ENCODE measurements at places on chromosomes 11 and 22.

DNA sequence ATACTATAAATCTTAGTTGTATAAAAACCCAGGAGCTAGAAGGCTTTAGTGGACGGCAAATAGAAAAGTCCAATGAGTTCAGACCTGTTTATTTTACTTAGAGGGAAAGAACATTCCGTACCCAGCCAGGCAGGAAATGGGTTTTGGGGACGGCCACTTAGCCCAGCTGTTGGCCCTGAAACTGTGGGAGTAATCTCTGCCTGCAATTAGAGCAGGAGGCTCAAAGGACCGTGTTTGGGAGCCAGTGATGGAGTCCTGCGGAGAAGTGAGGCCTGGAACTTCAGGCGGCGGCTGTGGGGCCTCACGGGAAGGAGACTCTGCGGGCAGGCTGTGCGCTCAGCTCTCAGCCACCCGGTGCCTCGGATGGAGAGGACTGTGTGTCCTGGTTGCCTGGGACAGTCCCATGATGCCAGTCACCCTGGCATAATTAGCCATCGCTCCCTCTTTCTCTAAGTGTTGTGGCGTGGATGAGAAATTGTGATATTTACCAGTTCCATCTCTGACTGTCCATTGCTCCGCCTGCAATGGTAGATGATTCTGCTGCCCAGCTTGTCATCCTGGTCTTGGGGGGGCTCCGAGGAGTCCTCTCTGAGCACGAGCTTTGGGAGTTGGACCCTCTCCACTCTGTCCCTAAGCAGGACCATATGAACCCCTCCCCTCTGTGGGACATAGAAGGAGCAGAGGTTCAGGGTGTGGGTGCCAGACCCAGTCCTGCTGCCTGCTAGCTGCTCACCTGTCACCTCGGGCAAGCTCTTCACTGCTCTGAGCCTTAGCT lies 530.3 kb downstream of the TBC1D22A start:
- DNase-seq, result no peak

- no peak for DNase-seq
These were observed 59.5 kb downstream of the CDKN1C start for GRCh38 chr11:2825889-2826678.

DNA sequence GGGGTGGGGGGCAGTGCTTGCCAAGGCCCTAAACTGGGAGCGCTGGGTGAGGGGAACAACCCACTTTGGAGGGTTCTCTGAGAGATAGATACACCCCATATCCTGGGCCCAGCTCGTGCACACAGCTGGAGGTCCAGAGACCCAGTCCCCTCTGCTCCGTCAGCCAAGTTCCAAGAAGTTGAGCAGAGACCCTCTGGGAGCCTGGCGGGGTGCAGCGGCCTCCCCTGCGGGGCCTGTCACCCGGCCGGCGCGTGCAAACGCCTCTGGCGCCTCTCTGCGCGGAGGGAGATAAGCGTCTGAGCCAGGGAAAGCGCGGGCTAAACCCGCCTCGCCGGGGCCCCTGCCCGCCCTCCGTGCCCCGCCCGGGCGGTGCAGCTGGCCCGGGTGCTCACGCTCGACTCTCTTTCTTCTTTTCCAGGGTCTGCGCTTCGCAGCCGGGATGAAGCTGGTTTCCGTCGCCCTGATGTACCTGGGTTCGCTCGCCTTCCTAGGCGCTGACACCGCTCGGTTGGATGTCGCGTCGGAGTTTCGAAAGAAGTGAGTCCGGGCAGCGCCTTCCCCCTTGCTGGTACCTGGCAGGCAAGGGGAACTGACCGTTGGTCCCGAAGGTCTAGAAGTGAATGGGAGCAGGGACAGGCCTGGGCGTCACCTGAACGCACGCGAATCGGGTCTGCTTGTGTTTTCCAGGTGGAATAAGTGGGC lies 540 bp downstream of the ADM start:
- no peak for DNase-seq

GRCh38 chr11:129372609-129373488 lies 2.8 kb upstream of the BARX2 start:
- no peak for DNase-seq

DNA sequence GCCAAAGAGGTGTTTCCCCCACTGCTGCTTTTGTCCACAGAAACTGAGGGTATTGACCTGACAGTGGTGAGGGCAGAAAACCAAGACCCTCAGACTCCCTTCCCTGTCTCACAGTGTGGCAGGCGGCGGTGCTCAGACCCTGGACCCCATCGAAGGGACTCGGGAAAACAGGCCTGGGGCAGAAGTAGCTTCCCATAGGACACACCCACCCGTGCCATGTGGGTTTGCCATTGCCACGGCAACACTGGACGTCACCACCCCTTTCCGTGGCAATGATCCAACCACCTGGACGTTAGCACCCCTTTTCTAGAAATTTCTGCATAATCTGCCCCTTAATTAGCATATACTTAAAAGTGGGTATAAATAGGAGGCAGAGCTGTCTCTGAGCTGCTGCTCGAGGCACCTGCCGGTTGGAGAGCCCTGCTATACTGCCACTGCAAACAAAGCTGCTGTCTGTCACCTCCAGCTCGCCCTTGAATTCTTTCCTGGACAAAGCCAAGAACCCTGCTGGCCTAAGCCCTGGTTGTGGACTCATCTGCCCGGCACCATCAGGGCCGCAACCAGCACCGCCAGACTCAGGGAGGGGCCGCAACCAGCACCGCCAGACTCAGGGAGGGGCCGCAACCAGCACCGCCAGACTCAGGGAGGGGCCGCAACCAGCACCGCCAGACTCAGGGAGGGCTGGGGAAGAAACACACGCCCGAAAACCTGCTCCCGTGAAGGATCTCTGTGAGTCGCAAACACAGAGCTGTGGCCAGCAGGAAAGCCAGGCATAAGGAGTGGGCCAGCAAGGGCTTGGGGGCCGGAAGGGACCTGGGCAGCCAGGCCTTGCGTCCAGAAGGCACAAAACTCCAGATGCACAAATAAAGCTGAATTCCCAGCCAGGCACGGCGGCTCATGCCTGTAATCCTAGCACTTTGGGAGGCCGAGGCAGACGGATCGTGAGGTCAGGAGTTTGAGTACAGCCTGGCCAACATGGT lies 10.4 kb downstream of the MLC1 start:
- no peak for DNase-seq

DNA sequence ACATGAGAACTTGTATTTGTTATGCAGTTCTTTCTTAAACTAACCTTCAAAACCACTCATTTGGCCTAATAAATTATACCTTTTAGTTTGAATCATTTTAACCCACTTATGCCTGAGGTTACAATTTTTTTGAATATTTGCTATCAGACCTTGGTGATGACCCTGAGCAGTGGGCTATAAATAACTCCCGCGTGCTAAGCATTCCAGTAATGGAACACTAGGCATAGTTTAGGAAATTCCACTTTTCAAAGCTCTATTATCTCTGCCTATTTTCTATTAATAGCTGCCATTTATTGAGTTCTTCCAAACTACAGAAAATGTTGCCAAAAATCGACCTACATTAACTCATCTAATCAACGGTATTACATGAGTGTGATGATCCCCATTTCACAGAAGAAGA lies 993.4 kb upstream of the FAT3 start:
- DNase-seq, result no peak

DNA sequence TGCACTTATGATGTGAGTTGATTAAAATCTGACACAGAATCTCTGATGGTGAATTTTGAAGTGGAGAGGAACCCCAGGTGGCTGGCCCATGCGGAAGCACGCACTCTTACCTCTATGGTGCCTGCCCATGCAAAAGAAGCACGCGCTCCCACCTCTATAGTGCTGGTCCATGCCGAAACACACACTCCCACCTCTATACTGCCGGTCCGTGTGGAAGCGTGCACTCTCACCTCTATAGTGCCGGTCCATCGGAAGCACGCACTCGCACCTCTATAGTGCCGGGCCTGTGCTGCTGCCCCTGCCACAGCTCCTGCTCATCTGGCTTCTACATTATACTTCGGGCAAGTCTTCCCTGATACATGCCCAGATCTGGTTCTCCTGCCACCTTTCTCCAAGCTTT lies 36.8 kb upstream of the SLC25A1 start:
- no peak for DNase-seq

GRCh38 chr22:43077121-43077877 lies 11.9 kb downstream of the TTLL1 start:
- no peak for DNase-seq

GRCh38 chr11:82527081-82527584 lies 206.5 kb downstream of the FAM181B start:
- DNase-seq, result no peak

GRCh38 chr22:38272373-38273134 lies at the start of gene TMEM184B:
TMEM184B (minus strand) TSS chr22:38273010; CDS start chr22:38247961, 25,049 bp downstream.
- peak; percentile 89 for DNase-seq

DNA sequence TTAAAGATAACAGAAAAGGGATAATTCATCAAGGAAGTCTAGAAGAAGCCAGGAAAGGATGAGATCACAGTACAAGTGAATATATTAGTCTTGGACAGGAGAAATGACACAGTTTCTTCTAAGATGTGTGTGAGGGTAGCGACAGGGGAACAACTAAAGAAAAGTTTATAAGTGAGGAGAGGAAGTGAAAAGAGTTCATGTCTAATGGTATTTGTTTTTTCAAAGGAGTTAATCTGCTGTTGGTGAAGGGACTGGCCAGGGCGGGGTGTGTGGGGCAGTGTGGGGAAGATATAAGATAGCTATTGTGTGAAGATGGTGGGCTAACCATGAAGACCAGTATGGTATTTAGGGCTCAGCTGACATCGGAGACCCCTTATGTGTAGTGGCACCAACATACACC lies 7.6 kb upstream of the PPFIBP2 start:
- DNase-seq, result no peak

DNA sequence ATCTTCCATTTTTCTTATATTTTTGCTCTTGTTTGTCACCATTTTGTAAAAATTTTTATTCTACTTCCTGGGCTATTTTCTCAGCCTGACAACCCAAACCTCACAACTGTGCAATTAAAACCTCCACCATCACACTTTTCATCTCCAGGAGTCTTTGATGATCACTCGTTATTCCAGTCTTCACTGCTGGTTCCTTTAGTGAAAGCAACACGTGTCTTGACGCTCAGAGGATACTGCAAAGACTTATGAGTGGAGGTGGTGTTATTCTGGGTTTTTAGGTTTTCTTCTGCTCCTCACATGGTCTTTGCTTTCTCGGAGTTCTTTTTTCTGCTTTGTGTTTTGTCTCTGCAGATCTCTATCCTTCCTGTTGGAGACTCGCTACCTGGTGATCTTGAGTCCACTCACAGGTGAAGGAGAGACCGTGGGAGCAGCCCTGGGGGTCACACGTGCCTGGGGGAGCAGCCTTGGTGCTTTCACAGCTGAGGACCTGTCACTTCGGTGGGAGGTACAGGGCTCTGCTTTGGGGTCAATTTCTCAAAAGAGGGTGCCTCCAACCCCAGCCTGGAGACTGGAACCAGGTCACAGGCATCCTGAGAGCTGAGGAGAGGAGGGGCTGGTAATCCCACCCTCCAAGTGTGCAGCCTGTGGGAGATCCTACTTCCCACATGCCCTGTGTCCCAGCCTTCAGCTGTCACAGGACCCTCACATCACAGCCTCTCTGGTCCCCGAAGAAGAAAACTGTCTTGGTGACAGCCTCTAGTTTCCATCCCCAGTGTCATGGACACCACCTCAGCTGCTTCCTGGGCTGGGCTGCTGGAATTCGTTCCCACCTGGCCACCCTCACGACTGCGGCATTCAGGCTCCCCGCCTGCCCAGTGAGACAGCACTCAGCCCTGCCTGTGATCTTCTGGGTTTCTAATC lies 11.0 kb downstream of the SULT4A1 start:
- DNase-seq, result no peak

GRCh38 chr22:31917227-31917921 lies 27.0 kb upstream of the YWHAH start:
- peak; percentile 19 for DNase-seq

DNA sequence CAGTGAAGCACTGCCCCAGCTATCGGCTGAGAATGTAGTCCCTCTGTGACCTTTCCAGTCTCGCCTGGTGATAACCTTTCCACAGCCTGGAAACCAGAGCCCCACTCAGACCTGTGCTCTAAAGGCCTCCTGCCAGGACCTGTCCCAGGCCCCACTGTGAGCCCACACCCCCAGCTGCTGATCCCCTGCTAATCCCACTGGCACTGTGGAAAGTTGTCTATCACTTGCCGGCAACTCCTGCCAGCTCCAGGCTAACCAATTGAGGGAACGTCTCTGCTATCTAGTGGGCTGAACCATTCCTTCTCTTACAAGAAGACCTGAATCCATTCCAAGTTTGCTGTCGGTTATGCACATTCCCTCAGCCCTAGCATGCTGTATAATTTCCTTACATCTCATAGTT lies 328.2 kb downstream of the FAM181B start:
- no peak for DNase-seq

DNA sequence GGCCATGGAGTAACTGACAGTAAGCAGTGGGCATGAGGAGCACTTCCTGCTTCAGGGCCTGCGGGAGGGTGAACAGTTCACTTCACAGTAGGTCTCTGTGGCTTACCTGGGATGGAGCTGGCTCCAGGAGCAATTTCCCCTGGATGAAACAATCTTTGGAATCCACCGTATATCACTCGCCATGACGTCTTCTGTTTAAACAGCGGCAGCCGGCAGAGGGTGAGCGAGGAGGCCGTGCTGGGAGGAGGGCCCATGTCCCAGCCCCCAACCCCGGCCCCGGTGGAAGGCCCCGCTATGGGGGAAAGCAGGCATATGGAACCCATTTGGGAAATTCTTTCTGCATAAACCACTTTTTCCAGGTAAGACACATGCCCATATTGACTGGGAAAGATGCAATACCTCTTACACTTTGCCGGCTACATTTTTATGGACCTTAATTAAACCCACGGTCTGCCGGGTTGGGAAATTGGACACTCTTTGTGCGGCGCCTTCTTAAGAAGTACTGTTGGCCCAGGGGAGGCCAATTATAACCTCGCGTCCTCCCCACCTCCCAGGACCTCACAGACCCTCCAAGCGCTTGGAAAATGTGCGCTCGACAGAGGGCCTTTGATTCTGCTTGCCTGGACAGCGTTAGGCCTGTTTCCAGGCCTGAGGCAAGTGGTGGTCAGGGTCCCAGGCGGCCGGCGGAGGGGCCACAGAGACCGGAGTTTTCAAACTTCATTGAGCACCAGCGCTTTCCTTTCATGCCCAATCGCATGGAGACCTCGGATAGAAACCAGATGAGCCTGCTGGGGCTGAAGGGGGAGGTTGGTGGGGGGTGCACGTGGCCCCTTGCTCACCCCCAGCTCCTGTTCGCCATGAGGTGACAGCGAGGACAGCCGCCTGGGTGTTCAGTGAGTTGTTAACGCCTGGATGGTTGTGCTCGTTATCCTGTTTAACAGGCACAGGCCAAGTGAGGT lies 40.4 kb downstream of the SMIM38 start:
- DNase-seq, result no peak

DNA sequence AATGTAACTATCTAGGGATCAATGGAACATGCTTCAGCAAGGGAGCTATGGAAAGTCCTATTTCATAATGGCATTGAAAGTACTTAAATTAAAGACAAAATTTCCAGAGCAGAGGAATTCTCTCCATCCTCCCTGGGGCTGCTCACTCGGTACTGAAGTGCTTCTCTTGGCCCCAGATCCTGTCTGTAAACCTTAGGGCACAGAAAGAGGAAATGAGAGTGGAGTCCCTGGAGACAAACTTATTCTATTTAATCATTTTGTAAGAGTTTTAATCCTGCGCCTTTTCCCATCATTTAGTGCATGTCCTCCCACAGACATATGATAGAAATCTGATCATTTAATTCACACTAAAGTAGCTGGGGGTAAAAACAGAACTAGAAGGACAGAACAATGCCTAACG lies 20.9 kb upstream of the PAMR1 start:
- DNase-seq, result no peak
